ENCODE measurements at places on chromosomes 7 and 10.

DNA sequence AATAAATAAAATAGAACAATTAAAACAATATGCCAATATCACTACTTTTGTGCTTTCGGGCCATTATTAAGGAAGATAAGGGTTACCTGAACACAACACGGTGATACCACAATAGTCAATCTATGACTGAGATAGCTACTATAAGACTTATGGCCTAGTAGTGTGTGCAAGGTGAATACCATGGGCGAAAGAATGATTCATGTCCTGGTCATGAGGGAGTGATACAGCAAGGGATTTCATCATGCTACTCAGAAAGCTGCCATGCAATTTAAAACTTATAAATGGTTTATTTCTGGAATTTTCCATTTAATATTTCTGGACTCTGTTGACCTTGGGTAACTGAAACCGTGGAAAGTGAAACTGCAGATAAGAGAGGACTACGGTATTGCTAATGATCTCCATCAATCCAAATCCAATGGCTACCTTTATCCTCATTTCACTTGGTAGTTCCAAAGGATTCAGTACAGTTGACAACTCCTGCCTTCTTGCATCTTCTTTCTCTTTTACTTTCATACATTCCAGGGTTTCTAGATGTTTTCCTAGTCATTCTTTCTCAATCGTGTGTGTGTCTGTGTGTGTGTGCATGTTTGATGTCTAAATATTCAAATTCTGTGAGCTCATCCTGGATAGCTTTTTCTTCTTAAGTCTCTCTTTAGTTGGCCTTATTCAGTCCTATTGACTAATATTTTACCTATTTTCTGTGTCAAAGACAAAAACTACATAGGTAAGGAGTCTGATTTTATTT is 100.5 kb upstream of the MAGI2 start:
- no peak for DNase-seq

GRCh38 chr10:132266594-132267161 is 41.1 kb downstream of the STK32C start:
- DNase-seq = no peak

DNA sequence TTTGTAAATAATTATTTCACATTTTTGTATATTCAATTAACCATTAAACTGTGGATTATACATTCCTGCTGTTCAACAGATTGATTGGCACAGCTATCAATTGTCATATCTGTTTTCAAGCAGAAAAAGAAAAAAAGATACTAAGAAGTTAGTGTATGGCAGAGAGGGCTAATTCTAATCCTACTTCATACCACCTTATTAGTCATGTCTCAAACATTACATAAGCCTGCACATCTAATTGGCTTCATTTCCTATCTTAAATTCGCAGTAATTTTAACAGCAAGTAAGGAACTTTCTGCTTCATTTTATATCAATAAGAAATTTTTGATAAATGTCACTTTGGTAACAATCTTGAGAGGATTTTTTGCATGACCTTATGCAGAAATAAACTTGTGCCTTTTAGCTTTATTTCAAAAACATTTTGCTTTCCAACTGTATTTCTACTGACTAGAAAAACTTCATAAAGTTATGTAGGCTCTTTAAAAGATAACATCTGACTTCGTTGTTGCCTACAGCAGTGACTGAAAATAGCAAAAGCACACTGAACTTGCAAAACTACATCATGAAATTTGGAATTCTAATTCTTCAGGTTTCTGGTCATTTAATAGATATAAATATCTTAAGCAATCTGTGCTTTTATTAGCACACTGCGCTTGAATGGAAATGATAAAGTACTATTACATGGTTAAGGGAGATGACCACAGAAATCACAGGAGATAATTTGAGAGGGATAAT is 111.5 kb downstream of the SEMA3C start:
- DNase-seq = no peak

GRCh38 chr7:152872061-152872744 is 112.7 kb downstream of the ACTR3B start:
- no peak for DNase-seq

GRCh38 chr7:11613292-11613930 is 218.6 kb downstream of the THSD7A start:
- no peak for DNase-seq

DNA sequence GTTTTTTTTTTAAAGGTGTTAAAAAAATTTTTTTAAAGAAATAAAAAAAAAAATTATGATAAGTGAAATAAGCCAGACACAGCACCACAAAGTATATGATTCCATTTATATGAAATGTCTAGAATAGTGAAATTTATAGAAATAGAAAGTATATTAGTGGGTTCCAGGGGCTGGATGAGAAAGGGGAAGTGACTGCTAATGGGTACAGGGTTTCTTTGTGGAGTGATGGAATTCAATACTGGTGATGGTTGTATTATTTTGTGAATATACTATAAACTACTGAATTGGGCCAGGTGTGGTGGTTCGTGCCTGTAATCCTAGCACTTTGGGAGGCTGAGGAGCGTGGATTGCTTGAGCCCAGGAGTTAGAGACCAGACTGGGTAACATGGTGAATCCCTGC is 82.2 kb downstream of the KBTBD2 start:
- DNase-seq = no peak

- DNase-seq = no peak
Measured at GRCh38 chr7:50475340-50475739, 25.2 kb upstream of the FIGNL1 start.

- no peak for DNase-seq
Measured at GRCh38 chr10:12062754-12063482, 5.8 kb upstream of the DHTKD1 start.

DNA sequence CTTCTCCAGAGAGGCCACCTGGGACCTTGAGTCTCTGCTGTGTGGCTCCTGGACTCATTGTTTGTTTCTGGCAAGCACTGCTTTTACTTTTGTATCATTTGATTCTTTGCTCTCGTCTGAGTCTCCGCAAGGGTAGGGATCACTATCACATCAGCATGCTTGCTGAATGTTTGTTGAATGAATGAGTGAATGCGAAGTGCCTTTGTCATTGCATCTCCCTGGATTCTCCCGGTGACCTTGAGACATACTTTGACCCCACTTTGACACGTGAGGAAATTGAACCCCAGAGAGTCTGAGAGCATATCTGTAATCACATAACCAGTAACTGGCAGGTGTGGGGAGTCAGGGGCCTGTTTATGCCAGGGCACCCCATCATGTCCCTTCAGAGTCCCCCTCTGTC is 92.8 kb downstream of the ZMIZ1 start:
- no peak for DNase-seq

- DNase-seq = no peak
Measured at GRCh38 chr10:126499744-126500143, 111.5 kb upstream of the ADAM12 start.

DNA sequence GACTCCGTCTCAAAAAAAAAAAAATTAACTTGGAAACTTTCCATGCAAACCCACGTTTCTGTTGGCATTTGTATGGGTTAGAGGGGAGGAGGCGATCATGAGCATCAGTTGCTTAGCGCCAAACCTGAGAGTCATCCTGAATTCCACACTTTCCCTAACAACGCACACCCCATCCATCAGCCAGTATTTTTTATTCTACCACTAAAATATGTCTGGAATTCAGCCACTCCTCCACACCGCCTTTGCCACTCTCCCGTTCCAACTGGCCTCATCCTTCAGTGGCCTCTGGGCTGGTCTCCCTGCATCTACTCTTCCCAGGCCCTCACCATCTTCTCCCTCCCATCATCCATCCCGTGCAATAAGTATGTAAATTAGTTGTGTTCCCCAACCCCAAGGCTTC is 4.7 kb upstream of the LMBR1 start:
- DNase-seq = no peak
